Cerebellum (tissue), 4 donors: ENCODE measurements at places on chromosomes 6 and 20.

- no peak for DNase-seq
Measured at GRCh38 chr6:34126419-34126818, 19.5 kb downstream of the GRM4 start.

DNA sequence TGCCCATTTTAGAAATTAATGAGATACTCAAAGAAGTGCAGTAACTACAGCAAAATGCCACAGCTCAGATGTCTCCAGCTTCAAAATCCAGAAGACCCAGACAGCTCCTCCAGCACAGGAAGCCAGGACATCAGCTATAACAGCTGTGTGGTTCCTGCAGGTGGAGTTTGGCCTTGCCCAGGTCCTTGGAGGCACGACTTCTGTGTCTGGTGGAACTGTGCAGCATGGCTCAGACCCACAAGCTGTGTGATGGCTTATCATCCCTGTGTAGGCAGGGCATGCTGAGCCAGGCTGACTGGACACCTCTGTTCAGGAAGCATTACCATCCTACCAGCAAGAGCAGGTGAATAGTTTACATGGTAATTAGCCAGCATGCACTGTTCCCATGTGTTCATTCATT lies 26.5 kb upstream of the CD93 start:
- DNase-seq: no peak

- no peak for DNase-seq
Measured at GRCh38 chr6:7976485-7977056, 66.0 kb upstream of the TXNDC5 start.

DNA sequence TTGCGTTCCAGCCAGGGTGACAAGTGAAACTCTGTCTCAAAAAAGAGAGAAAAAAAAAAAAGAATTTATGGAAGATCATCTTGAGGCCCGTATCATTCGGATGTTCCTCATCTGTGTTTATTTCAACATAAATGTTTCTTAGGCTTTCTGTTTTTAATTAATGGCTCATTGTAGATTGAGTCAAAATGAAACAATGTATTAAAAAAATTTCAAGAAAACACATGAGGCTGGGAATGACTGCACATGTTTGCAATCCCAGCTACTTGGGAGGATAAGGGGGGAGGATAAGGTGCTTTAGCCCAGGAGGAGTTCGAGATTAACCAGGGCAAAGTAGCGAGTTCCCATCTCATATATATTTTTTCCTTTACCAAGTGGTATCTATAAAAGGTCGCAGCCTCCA lies 47.3 kb downstream of the ITCH start:
- no peak for DNase-seq

GRCh38 chr6:15255909-15256395 lies 10.1 kb downstream of the JARID2 start:
- DNase-seq: no peak

GRCh38 chr20:45578231-45578630 lies 853 bp downstream of the WFDC8 start:
- no peak for DNase-seq

DNA sequence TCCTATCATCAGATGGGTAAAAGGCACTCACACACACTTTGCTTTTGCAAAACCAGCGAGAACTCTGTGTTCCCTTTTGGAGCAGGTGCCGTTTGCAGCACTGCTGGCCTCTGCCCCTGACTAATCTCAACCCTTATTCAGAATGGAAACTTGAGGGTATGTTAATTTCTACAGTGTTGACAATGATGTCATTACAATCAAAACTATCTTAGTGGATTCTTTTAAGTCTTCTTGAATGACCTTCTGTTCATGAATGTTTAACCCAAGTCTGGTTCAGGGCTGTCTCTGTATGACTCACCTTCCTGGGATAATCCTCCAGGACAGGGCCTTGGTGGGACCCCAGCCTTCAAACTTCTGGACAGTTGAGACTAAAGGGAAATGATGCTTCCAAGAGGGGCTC lies 197.9 kb downstream of the CDH4 start:
- no peak for DNase-seq

GRCh38 chr6:93272211-93272610 lies 147.1 kb downstream of the EPHA7 start:
- no peak for DNase-seq

GRCh38 chr20:63701051-63701328 lies 4.5 kb downstream of the TNFRSF6B start:
- no peak for DNase-seq

DNA sequence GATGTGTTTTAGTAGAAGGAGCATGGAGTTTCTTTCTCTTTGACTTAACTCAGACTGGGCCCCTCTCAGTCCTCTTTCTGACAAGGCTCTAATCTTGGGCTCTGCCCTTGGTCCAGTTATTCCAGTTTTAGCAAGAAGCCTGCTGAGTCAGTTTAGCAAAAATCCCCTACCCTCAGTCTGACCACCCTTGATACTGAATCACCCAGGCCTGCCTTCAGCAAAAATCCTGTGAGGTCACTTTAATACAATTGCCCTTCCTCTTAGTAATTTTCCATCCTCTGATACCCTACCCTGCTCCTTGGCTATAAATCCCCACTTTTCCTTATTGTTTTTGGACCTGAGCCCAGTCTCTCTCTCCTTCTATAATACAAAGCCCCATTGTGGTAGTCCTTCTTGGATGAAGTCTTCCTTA lies 326.7 kb upstream of the NOX3 start:
- DNase-seq: no peak

- no peak for DNase-seq
Measured at GRCh38 chr20:6870559-6870958, 103.1 kb downstream of the BMP2 start.

GRCh38 chr6:33156561-33156960 lies 35.7 kb downstream of the COL11A2 start:
- DNase-seq: no peak

GRCh38 chr6:125112934-125113333 lies 40.6 kb upstream of the TPD52L1 start:
- DNase-seq: no peak

DNA sequence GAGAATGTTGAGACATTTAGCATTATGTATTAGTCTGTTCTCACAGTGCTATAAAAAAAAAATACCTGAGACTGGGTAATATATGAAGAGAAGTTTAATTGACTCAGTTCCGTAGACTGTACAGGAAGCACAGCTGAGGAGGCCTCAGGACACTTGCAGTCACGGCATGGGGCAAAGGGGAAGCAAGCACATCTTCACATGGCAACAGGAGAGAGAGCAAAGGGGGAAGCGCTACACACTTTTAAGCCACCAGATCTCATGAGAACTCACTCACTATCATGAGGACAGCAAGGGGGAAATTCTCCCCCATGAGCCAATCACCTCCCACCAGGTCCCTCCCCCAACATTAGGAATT lies 26.8 kb upstream of the TFAP2A start:
- no peak for DNase-seq

DNA sequence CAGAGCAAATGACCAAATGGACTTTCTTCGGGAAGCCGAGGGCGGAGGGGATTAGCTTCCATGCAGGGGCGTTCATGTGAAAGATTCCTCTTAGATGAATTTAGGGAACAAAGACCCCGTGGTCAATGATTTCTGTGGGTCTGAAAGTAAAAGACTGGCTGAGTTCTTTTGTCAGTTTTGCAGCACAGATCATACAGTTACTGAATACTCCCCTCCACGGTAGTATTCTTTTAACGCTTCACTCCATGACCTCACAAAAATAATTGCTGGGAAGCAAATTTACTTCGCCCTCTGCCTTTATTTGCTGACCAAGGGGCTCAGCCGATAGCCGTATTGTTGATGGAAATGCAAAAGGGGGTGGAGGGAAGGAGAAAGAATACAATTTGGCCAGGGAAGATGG lies 86.0 kb upstream of the SALL4 start:
- DNase-seq: no peak

DNA sequence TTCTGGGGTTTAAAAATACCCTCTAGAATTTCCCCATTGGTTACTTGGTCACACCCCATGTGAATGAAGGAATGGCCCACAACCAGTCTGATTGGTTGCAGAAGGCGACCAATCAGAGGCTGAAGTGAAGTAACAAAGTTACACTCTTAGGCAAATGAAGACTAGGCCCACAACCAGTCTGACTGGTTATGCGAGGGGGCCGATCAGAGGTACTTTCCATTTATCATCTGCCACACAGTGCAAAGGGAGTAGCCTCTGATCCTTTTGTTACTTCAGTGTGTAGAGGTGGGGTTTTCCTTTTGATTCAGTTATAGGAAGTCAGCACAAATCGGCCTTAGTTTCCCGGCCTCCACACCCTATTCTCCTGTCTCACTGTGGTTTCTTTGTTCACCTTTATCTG lies 61.2 kb upstream of the SGK1 start:
- no peak for DNase-seq

DNA sequence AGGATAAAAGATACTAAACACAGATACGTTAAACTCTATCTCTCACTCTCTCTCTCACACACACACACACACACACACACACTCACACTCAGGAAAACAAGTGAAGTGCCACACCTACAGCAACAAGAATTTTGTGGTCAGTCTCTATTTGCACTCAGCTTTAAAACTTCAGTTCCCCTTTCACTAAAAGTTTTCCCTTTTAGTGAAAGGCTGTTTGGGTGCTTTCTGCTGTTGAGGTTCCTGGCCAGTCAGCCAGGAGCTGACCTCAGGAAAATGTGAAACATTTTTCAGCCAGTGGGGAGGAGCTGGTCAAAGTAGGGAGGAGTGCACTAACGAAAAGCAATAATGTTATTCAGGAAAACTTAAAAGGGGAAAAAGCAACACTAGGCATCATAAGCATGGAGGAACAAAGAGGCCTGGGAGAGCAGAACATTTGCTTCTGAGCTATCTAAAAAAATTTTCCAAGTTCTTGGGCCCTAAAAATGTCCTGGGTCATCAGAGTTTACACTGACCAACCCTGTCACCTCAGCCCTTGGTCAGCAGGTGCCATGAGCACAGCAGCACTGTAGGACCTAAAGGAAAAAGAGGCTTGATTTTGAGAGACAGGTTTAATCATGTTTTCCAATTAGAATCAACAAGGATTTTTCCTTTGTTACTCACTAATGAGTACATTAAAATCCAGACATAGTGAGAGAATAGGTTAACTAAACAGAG lies 30.7 kb upstream of the NT5E start:
- no peak for DNase-seq

DNA sequence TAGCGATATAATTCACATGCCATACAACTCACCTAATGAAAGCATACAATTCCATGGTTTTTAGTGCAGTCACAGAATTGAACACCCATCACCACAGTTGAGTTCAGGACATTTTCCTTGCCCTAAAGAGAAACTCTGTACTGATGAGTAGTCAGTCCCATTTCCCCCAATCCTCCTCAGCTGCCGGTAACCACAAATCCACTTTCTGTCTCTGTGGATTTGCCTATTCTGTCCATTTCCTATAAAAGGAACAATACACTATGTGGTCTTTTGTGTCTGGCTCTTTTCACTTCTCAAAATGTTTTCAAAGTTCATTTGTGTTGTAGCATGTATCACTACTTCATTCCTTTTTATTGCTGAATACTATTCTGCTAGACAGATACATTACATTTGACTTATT lies 67.9 kb upstream of the TGM3 start:
- no peak for DNase-seq

DNA sequence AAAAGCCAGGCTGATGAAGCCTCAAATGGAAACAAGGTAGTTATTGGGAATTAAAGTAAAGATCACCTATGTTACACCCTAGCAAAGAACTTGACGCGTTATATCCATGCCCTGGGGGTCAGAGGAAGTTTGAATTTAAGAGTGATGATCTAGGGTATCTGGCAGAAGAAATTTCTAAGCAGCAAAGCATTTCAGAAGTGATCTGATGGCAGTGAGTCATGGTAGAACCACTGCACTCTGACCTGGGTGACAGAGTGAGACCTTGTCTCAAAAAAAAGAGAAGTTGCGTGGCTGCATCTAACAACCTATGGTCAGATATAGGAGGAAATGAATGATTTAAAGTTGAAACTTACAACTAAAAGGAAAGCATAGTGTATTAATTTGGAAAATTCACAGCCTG lies 45.2 kb downstream of the SCP2D1 start:
- DNase-seq: no peak

DNA sequence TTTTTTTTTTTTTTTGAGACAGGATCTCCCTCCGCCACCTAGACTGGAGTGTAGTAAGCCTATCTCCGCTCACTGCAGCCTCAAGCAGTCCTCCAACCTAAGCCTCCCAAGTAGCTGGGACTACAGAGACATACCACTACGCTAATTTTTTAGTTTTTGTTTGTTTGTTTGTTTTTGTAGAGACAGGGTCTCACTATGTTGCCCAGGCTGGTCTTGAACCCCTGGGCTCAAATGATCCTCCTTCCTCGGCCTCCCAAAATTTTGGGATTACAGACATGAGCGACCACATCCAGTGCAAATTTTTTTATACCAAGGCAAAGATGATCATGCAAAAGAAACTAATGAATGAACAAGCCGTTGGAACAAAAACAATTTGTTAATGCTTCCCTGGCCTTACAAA lies 5.3 kb downstream of the FUCA2 start:
- DNase-seq: no peak

GRCh38 chr20:8255945-8256632 lies 124.0 kb downstream of the PLCB1 start:
- no peak for DNase-seq

DNA sequence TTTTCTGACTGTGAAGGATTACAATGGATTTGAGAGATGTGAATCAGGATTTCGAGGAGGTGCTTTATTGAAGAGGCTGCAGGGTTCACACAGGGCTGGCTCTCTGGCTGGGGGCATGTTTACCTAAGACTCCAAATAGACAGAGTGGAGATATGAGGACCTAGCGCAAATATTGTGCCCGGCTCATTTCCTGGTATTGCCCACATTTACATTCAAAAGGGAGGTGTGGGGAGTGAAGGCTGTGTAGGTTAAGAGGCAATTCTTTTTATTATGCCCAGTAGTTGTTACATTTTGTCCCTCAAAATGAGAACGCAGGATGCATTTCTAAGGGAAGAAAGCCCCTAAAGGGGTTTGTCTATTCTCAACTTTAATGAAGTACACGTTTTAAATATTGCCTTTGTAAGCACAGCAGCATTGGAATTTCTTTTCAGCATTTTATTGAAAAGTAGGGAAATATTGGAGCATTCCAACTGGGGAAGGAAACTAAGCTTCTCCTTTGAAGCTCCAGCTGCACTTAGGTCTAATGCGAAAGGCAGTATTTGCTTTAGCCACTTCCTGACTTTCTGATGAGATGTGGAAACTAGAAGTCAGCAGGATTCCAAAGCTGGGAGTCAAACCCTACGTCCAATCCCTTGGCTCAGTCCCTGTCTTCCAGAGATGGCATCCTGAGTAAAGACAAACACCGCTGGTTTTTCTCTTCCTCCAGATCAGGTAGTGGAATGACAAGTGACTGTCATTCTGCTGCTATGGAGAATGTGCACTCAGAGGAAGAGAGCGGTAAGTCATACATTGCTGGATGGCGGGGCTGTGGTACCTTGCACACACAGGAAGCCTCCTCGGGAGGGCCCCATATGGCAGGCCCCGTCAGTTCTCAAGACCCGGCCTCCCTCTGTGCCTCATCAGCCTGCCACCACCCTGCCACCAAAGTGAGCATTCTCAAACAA lies 70.7 kb downstream of the MYB start:
- DNase-seq: no peak
